Mesenteric fat pad (tissue), 1 donor: ENCODE measurements at places on chromosomes 2 and 18. TPM values are rescaled to one million over a fixed set of nuclear protein-coding genes. Genes with fewer than 3 reads are reported as not detected.

GRCh38 chr2:52558265-52558664, 1209.3 kb upstream of the CHAC2 start:
- no peak for DNase-seq

DNA sequence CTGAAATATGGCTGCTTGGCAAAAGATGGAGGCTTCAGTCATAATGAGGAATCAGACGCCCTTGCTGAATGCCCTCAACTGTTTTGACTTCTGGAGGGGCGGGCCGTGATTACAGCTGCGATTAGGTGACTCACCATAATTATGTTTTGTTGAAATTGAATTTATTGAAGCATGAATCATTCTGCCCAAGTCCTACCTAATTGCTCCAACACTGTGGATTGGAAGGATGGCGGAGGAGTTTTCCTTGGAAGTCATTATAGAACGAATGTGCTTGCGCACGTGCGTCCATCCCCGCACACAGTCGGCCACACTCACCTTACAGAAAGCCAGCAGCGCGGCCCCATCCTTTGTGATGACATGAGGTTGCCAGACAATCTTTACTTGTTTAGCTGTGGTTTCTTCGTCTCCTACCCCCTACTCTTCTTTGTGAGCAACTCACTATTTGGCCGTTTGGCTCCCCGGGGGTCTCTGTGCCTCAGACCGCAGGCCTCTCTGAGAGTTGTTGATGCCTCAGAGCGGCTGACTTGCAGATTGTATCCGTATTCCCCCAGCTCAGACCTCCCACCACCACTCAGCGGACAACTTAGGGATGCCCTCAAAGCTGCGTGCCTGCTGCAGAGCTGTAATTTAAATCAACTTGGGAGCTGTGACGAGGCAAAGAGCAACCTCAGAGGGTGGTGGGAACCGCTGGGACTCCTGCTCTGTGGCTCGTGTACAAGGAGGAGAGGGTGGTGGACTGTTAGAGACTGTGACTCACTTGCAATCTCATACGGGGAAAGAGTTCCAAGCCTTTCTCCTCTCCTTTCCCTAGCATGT, 513.4 kb downstream of the TNS1 start:
- no peak for DNase-seq

DNA sequence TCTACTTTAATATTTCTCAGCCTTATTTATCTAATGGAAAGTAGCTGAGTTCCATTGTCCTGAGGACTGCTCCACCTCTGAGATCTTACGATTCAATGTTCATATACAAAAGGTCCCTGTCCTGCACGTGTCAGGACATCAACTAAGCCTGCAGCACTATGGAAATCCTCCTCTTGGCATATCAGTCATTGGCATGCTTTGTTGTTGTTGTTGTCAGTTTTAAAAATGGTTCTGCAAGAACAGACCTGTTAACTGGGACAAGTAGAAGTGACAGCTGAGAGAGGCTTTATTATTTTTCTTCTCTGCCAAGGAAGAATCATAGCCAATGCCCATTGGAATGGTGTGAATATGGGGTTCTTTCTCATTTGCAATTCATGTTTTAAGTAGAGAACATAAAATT, 450.1 kb upstream of the PKDCC start:
- no peak for DNase-seq

- no peak for DNase-seq
Measured at GRCh38 chr2:40220177-40220925, 231.5 kb downstream of the SLC8A1 start.

Gene CCDC74B
- total RNA-seq = 0.64 TPM

DNA sequence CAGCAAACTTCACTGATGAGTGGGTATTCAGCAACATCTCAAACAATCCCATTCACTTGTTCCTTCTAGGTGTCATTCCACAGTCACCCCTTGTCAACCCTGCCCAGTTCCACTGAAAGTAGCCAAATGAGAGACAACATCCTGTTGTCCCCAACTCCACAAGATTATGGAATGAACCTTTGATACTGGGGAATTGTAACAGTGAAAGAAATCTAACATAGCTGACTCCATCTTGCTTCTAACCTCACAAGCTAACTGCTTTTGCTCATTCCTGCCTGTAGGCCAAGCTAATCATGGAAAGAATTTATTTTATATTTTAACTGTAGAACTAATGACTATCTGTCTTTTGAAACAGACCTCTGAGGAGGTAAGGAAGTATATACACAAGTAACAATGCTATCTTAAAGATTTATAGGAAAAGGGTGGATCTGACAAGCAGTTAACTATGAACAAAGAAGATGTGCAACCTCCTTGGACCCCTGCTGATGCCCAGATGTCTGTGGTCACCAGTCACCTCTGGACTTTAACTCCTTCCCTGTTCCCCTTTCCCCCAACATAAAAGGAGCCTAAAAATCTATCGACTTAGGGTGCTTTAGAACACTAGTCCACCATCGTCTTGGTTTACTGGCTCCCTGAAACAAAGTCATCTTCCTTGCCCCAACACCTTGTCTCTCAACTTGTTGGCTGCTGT, 6.9 kb upstream of the ANXA4 start:
- no peak for DNase-seq

DNA sequence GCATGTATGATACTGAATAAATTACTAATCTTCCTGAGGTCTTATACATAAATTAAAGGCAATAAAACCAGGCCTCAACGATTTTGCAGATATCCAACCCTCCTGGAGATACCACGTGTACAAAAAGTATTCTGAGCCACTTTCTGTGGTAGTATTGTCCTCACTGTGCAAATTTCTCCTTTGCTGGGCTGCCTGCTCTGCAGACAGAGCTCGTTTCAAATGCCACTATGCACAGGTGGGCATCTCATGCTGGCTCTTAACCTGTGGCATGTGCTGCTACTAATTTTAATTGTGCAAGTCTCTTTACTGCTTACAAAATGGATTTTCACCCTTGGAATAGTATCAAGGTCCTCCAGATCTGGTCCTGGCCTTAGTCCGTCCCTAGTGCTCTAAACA, 66.4 kb upstream of the SLC16A14 start:
- no peak for DNase-seq

- DNase-seq = peak; percentile 11
Measured at GRCh38 chr2:112607680-112608438, 23.4 kb downstream of the CHCHD5 start.

- DNase-seq = no peak
Measured at GRCh38 chr2:26314243-26314642, 31.7 kb upstream of the SELENOI start.

- no peak for DNase-seq
Measured at GRCh38 chr2:70679259-70679658, 88.7 kb downstream of the ADD2 start.

- DNase-seq = no peak
Measured at GRCh38 chr18:51013259-51013658, 16.8 kb upstream of the SMAD4 start.
